ENCODE measurements at places on chromosomes 16 and 17.

- no peak for DNase-seq
Observed at GRCh38 chr17:17609121-17609520, 17.6 kb upstream of the PEMT start.

DNA sequence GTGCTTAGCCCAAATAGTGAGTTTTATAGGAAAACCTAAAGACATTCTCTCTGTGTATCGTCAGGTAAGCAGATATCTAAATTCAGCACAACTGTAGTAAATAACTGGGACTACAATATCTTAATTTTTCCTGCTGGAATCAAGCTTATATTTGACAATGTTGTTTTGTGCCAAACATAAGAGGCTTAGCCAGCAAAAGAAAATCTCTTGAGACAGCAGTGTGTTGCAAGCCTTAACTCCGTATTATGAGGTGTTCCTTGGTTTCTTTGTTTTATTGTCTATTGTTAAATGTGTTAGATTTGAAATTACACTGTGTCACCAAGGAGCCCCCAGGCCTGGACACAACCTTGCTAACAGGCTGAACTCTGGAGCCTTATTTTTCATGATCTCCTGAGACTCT is 1570.6 kb upstream of the GOT2 start:
- DNase-seq: no peak

GRCh38 chr17:74514632-74515334 is 16.5 kb downstream of the CD300LB start:
- DNase-seq: no peak

DNA sequence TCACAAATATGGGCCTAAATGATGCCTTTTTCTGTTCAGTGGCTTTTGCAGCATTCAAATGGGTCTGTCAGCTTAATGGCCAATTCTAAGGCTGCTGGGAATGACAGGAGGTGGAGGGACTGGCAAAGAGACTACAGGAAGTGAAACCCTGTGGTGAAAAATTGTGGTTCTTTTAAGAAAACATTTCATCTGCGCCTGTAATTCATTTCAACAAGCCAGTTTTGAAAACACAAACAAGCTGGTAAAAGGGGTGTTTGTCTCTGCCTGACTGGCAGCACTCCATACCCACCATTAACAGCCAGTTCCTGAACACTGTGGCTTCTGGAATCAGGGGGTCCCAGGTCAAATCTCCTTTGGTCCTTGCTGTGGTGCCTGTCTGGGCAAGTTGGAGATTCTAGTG is 3.6 kb upstream of the KDM8 start:
- peak; percentile 50 for DNase-seq

DNA sequence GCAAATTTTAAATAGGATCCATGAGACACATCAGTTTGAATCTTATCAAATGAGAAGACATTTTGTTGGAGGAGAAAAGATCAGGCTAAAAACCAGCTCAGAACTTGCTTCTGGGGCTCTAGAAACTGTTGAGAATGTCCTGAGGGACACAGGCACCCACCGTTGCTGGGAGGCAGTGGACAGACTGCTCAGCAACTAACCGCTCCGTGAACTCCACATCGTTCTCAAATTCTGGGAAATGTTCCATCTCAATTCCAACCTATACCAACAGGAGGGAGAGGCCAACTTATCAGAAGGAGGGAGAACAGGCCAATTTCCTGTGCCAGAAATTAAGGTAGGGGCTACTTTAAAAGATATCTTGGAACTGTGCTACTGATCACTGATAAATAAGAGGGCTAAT is 8.3 kb downstream of the TAT start:
- DNase-seq: no peak

GRCh38 chr17:8121681-8122421 is 2.1 kb downstream of the HES7 start:
- DNase-seq: peak; percentile 38

GRCh38 chr17:34171245-34171818 is 83.8 kb upstream of the CCL2 start:
- peak; percentile 71 for DNase-seq

DNA sequence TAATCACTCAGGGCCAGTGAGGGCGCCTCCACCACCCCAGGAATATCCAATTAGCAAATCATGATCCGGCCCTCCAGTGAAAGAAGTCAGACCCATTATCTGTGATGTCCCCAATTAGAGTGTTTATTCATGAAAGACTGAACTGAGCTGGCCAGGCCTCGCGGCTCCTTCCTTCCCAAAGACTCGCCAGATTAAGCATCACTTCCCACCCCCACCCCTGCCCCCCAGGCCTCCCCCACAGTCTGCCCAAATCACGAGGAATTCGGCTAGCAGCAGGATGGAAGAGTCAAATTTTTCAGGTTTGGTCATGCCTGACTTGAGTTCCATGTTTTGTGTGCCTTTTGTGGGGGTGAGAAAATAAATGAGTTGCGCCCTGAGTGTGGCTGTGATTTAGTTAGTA is 298.4 kb upstream of the SALL1 start:
- no peak for DNase-seq

All from AG08395 (cell line).